ENCODE measurements at places on chromosomes 11 and 22.

- DNase-seq, result no peak
These were observed 39.8 kb upstream of the TEF start for GRCh38 chr22:41341990-41342389.

GRCh38 chr11:65907878-65908277 lies 7.7 kb upstream of the FOSL1 start:
- no peak for DNase-seq

- DNase-seq, result no peak
These were observed 101.2 kb upstream of the RAG2 start for GRCh38 chr11:36699271-36699670.

- DNase-seq, result no peak
These were observed 3.7 kb upstream of the IPO7 start for GRCh38 chr11:9380773-9381172.

GRCh38 chr11:82303671-82304070 lies 430.0 kb downstream of the FAM181B start:
- no peak for DNase-seq

- no peak for DNase-seq
These were observed 6.7 kb downstream of the YDJC start for GRCh38 chr22:21622919-21623647.

GRCh38 chr22:44597616-44598015 lies 99.6 kb upstream of the RTL6 start:
- DNase-seq, result no peak

DNA sequence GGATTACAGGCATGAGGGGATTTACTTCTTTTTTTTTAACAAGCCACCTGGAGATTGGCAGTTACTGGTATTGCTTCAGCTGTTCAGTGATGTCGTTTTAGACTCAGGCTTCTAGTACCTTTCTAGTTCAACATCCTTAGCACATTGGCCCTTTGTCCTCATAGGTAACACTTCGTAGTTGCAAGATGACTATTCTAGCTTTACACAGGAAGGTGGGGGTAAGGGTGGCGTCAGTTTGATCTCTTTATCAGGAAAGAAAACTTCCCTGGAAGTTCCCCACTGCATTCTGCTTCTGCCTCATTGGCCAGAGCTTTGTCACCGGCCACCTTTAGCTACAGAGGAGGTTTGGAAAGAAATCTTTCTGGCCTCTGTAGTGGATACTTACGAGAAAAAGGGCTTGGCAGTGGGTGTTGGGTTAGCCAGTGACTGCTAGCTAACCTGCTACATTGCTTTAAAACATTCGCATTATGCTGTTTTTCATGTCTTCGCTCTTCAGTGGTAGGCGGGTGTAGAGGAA lies 40.7 kb downstream of the SFI1 start:
- no peak for DNase-seq

- DNase-seq, result no peak
These were observed 30.1 kb upstream of the H19 start for GRCh38 chr11:2027708-2028107.

DNA sequence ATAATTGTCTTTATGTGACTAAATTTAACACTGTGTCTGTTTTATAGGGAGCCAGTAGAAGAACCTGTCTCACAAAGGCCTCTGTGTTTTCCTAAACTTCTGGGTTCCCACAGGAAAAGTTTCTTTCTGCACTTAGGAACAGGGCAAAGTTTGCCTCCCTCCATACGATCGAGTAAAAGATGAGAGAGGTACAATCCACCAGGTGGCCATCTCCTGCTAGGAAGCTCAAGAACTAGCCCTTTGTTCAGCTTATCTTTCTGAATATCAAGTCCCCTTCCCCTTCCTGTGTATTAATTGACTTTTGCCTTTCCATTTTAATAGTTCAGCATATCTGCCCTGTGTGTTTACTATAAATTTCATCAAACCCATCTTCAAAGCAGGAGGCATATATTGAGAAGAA lies 18.0 kb downstream of the CSNK2A3 start:
- no peak for DNase-seq

DNA sequence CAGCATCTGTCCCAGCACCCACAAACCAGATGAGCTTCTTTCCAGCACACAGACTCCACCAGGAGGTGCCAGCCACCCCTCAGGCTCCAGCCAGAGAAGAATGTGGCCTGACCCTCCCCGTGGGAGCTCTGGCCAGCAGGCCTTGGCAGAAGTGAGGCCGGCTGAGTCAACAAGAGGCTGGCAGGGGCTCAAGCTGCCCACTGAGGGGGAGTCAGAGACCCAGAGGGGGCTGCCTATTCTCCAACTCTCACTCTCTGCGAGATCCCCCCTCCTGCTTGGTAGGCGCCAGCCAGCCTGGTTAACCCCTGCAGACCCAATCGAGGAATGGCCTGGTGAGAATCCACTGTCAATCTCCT lies 10.6 kb upstream of the CDC42EP1 start:
- no peak for DNase-seq
